ENCODE measurements at places on chromosomes 11 and 22.

- no peak for DNase-seq
These were observed 525 bp downstream of the MAPK8IP2 start for GRCh38 chr22:50600967-50601668.

DNA sequence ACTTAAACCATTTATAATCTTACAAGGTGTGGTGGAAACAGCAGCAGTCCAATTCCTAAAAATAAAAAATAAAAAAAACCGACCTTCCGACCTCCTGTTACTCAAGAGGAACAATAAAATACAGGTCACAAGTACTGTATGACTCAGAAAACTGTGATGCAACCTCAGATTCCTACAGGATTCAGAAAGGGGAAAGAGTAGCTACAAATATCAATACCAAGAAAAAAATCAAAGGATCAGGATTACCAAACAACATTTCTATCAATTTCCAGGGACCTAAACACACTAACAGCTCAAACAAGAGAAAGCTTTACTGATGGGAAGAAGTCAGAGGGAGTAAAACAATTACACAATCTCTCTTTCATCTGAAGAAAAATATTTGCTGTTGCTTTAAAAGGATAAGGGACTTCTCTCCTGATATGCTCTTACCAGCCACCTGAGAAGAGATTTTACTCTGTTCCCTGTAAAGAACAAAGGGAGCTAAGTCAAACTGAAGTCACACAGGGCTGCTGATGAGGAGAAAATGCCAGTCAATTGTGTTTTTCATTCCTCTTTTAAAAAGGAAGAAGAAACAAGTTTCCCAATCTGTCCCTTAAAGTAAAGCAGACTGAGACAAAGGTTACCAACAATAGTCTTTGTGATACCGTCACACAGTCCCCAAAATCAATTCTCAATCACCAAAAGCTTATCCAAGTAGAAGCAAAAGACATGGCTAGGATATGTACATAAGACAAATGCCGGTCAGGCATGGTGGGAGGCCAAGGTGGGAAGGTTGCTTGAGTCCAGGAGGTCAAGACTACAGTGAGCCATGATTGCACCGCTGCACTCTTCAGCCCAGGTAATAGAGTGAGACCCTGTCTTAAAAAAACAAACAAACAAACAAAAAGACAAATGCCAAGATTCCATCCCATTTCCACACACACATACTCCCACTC lies 39.3 kb downstream of the AMBRA1 start:
- no peak for DNase-seq

- no peak for DNase-seq
These were observed 7.1 kb upstream of the VSTM5 start for GRCh38 chr11:93857413-93858120.

GRCh38 chr11:34154059-34154875 lies 48.8 kb downstream of the NAT10 start:
- DNase-seq: no peak

DNA sequence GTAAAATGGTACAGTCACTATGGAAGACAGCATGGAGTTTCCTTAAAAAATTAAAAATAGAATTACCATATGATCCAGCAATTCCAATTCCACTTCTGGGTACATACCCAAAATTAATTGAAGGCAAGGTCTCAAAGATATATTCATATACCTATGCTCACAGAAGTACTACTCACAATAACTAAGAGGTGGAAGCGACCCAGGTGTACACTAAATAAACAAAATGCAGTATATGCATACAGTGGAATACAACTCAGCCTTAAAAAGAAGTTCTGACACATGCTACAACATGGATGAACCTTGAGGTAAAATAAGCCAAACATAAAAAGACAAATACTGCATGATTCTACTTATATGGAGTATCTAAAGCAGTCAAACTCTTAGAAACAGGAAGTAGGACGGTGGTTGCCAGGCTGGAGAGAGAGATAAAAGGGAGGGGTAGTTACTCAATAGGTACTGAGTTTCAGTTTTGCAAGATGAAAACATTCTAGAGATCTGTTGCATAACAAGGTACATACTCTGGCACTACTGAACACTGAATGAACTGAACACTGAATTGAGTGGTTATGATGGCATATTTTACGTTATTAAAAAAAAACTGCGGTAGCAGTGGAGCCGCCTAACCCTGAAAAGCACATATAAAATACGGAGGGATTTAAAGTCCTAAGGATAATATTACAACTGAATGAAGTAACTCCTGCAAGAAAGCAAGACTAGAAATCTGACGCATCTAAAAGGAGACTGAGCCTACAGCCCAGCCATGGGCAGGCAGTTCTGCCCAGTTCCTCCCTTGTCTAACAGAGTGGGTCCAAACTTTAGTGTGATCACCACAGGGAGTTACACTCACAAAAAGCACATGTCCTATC lies 12.8 kb downstream of the DGCR2 start:
- DNase-seq: peak; percentile 42

DNA sequence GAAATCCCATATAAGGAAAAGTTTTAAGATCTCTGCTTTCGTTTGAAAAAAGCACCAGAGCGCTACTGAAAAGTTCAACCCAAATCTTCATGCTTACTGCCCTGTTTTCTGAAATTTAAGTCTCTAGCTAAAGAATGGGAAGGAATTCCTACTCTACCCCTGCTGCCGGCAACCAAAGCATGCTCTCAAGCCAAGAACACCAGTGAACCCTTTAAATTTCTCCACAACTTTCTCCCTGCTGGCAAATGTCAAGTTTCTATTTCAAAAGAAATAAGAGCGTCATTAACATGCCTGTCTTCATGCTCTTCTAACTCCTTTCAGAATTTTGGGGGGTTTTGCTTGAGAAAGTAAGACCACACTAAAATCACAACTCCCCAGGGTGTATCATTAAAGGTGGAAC lies 6.8 kb upstream of the SMCO4 start:
- no peak for DNase-seq

DNA sequence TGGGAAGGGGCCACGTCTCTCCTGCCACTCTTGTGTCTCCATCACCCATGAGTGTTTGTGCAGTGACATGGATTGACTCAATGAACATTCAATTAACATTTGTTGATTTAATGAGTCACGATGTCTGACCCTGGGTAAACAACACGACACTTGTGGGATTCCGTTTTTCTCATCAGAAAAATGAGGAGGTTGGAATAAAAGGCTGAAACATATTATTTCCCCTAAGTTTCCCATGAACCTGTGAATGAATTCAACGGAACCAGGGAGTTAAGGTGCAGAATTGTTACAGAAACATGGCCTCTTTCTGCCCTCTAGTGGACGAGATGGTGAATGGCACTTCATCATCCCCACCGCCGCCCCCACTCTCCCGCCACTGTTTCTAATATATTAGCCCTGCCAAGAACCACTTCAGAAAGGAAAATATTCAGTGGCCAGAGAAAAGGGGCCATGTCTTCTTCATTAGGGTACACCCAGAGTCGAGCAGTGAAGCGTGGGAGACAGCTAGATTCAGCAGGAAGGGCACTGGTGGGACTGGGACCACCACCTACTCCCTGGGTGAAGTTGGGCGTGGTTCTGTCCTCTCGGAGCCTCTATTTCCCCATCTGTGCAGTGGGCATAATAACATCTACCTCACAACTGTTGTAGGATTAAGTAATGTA lies 46.3 kb upstream of the SYT13 start:
- no peak for DNase-seq
